ENCODE measurements at places on chromosomes 5 and 9.
A peak's percentile ranks its signal among the peaks of the same experiment; 100 is the strongest.

- DNase-seq, result no peak
Observed at GRCh38 chr5:122715095-122715494, 59.8 kb upstream of the SNX2 start.

- DNase-seq, result no peak
Observed at GRCh38 chr5:137641148-137641547, 94.7 kb downstream of the KLHL3 start.

DNA sequence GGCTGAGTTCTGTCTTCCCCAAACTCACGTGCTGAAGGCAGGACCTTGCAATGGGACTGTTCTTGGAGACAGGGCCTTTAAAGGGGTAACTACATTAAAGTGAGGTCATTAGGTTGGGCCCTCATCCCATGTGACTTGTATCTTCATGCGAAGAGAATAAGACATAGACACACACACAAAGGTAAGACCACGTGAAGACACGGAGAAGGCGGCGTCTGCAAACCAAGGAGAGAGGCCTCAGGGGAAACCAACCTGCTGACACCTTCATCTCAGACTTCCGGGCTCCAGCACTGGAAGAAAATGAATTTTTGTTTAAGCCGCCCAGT, 50.7 kb upstream of the KCNMB1 start:
- DNase-seq, result no peak

DNA sequence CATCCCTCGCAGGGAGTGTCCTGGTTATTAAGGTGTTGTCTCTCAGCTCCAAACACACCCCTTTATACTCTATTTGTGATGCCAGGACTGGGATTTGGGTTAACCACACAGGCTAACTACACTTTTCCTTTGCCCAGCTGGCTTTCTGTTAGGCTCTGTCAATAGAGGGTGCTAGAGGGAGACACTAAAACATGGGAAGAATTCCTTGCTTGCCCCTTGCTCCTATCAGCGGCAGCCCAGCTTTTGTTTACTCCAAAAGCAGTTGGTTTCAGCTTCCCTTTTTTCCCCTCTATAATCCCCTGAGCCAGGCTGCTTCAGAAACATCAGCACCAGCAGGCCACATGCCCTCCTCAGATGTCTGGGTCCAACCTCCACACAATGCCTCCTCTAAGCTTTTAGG, 297.1 kb downstream of the KCTD16 start:
- peak; percentile 4 for DNase-seq
